Colonic mucosa (tissue), 4 donors: ENCODE measurements at places on chromosomes 7 and 10. TPM values are rescaled to one million over a fixed set of nuclear protein-coding genes. Genes with fewer than 3 reads are reported as not detected.

DNA sequence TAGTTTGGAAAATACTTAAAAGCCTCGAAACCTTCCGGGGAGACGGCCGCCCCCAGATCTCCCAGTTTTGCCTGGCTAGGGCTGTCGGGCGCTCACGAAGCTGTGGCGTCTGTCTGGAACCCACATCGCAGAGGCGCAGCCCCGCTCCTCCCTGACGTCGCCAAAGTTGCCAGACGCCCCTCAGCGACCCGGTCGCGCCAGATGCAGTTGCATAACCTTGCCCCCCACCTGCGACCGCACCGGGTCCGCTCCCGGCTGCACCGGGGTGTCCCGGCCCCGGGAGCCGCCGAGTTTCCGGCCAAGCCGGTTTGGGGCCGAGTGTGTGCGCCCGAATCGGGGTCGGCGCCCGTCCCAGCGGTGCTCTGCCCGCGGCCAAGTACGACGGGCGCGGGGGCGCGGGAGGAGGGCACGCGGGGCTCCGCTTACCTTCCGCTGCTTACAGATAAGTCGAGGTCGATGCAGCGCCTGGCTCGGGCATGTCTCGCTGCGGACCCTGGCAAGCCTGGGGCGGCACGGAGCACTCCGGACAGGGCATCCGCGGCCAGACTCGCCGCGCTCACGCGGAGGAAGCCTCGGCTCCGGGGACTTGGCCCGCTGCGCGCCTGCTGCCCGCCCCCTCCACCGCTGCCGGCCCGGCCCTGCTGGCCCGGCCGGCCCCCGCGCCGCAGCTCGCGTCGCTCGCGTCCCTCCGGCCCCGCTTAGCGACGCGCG lies 665 bp downstream of the INSYN2A start:
- DNase-seq, result no peak
- no peak overlapping the region for H3K27ac ChIP-seq
- H3K4me1 ChIP-seq, result no peaks in the 10 kb centered on the region
- H3K36me3 ChIP-seq, result no peaks in the 10 kb centered on the region
- peak overlapping the region; percentile 19 for H3K4me3 ChIP-seq
- peaks cover 22% of the 10 kb centered on the region for H3K27me3 ChIP-seq

DNA sequence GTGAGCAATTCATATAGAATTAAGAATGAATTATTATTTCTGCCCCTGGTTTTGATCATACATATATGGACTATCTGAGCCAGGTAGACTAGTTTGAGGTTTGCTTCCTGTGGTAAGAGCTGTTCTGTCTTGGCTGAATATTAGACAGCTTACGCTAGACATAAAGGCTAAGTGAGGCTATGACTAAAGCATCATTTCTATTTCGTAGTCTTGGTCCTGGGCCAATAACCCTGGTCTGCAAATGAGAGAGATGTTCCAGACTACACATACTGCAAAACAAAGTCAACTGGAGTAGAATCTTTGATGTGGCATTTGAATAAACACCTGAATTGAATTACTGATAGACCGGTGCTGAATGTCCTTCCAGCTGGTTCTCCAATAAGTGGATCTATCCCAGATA lies 40.8 kb upstream of the CACNB2 start:
- no peaks in the 10 kb centered on the region for H3K36me3 ChIP-seq
- no peak overlapping the region for H3K4me3 ChIP-seq
- H3K27ac ChIP-seq, result no peak overlapping the region
- no peaks in the 10 kb centered on the region for H3K27me3 ChIP-seq
- no peaks in the 10 kb centered on the region for H3K4me1 ChIP-seq

DNA sequence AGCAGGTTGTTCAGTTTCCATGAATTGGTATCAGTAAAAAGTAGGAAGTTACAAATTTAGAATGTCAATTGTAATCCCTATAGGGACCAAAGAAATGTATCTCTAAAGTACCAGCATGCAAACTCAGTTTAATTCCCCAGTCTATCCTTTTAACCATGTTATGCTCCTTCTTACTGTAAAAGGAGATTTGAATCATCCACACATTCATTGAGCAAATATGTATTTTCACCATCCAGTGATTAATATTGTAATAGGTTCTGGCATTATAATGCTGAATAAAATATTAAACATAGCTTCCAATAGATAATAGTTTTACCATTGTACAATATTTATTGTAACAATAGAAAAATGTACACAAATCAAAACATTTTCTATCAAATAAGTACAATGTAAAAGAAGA lies 228.2 kb upstream of the SEMA3A start:
- H3K4me3 ChIP-seq, result no peak overlapping the region
- H3K27ac ChIP-seq, result no peak overlapping the region
- no peaks in the 10 kb centered on the region for H3K36me3 ChIP-seq
- no peak for DNase-seq
- no peaks in the 10 kb centered on the region for H3K4me1 ChIP-seq

DNA sequence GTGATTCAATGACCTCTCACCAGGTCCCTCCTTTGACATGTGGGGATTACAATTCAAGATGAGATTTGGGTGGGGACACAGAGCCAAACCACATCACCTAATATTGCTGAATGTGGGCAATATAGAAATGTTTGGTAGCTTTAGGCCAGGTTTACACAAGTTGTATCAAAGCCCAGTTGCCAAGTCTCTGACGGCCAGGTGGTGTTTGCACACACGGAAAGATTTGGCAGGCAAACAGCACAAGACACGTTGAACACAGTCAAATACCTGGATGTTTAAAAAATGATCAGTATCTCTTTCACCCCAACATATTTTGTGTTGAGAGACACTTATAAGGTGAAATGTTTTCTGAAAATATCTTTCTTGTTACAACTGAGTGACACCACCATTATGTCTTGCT lies 294.4 kb upstream of the MKI67 start:
- no peaks in the 10 kb centered on the region for H3K36me3 ChIP-seq
- no peak for DNase-seq
- no peak overlapping the region for H3K4me3 ChIP-seq
- H3K27me3 ChIP-seq, result no peaks in the 10 kb centered on the region
- H3K27ac ChIP-seq, result no peak overlapping the region

GRCh38 chr10:114094795-114095194 lies 51.1 kb downstream of the ADRB1 start:
- H3K36me3 ChIP-seq, result no peaks in the 10 kb centered on the region
- H3K4me1 ChIP-seq, result no peaks in the 10 kb centered on the region
- DNase-seq, result no peak
- no peaks in the 10 kb centered on the region for H3K27me3 ChIP-seq

GRCh38 chr10:70476249-70477035 lies 2.1 kb upstream of the PALD1 start:
- peaks cover 11% of the 10 kb centered on the region for H3K4me1 ChIP-seq
- H3K27ac ChIP-seq, result no peak overlapping the region
- no peaks in the 10 kb centered on the region for H3K27me3 ChIP-seq
- H3K4me3 ChIP-seq, result no peak overlapping the region
- no peaks in the 10 kb centered on the region for H3K36me3 ChIP-seq

DNA sequence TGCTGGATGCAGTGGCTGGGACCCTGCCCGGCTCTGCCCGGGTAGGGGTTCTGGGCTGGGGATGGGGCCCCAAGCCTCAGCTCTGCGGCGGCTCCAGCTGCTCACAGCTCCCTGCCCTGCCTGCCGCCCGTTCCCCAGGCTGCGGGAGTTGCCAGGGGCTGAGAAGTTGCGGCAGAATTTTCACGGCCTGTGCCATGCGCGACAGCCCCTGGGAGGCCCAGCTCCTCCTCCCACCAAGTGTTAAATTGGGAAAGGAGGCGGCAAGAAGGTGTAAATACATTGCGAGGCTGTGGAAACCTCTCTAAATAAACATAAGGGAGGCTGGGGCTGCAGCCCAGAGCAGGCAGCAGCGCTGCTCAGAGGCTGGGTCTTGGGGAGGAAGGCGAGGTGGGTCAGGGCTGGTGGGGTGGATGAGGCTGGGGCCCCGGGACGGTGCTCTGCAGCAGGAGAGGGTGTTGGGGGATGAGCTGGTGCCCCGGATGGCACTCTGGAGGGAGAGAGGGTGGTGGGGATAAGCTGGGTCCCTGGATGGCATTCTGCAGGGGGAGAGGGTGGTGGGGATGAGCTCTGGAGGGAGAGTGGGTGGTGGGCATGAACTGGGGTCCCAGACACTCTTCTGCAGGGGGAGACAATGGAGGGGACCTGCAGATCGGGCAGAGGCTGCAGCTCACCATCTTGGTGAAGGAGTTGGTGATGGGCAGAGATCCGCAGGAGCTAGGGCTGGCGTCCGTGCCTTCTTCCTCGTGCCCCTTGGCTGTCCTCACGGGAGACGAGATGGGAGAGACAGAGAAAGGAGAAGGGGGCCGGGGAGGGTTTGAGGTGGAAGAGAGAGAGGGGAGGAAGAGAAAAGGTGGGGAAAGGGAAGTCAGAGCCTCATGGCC lies 85.5 kb upstream of the GNA12 start:
- no peaks in the 10 kb centered on the region for H3K36me3 ChIP-seq
- no peaks in the 10 kb centered on the region for H3K27me3 ChIP-seq
- no peak overlapping the region for H3K4me3 ChIP-seq
- no peak for DNase-seq
- H3K27ac ChIP-seq, result no peak overlapping the region
- no peaks in the 10 kb centered on the region for H3K4me1 ChIP-seq

DNA sequence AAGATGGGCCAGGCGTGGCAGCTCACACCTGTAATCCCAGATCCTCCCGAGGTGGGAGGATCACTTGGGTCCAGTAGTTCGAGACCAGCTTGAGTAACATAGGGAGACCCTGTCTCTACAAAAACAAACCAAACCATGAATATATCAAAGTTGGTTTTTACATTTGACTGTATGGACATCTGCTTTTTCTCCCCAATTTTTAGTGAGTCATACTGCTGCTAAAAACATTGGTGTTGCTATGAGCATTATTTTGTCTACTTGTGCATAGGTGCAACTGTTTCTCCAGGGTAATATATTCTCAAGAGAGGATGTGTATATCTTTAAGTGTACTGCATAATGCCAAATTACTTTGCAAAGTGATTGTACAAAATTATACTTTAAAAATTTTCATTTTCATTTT lies 769 bp upstream of the TMEM248 start:
- peak overlapping the region; percentile 89 for H3K4me3 ChIP-seq
- H3K4me1 ChIP-seq, result peaks cover 7% of the 10 kb centered on the region
- peak overlapping the region; percentile 81 for H3K27ac ChIP-seq
- DNase-seq, result no peak
- no peaks in the 10 kb centered on the region for H3K36me3 ChIP-seq
- no peaks in the 10 kb centered on the region for H3K27me3 ChIP-seq

- H3K27me3 ChIP-seq, result no peaks in the 10 kb centered on the region
- no peaks in the 10 kb centered on the region for H3K4me1 ChIP-seq
- no peak overlapping the region for H3K4me3 ChIP-seq
- no peak for DNase-seq
- no peak overlapping the region for H3K27ac ChIP-seq
Measured at GRCh38 chr7:67309764-67310549, 313.3 kb downstream of the TYW1 start.

DNA sequence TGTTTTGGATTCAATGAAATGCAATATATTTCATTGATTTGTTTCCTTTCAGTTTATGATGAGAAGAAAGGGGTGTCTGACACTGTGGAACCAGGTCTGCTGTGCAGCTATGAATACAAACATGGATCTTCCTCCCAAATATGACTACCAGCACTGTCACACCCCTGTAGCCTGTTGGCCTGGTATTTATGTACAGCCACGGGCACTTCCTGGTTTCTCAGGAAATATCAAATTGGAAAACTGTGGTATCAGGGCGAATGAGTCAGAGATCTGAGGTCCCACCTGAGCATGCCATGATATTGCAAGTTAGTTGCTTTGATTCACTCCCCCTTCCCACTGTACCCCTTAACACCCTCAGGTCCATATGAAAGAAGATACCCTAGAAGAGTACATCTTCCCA lies 87.8 kb downstream of the DNMBP start:
- no peaks in the 10 kb centered on the region for H3K27me3 ChIP-seq
- H3K4me3 ChIP-seq, result no peak overlapping the region
- H3K4me1 ChIP-seq, result peaks cover 19% of the 10 kb centered on the region

DNA sequence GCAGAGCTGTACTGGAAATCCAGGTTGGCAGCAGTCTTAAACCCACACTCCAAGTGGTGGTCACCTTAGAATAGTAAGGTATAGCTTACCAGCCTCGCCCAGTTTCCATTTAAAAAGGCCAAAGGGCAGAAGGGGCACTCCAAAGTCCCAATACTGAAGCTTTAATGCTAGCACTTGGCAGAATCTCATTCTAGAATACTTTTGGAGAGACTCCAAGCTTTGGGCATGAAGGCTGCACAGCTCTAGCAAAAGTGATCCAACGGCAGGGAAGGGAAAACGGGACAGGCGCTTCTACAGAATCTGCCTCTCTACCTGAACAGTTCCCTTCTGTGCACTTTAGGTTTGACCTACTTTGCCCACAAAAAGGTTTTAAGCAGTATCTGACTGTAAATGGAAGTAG lies 19.7 kb downstream of the SMURF1 start:
- H3K36me3 ChIP-seq, result no peaks in the 10 kb centered on the region
- H3K27me3 ChIP-seq, result no peaks in the 10 kb centered on the region
- H3K4me1 ChIP-seq, result peaks cover 26% of the 10 kb centered on the region
- no peak overlapping the region for H3K4me3 ChIP-seq
- H3K27ac ChIP-seq, result peak overlapping the region; percentile 7

GRCh38 chr10:118315629-118316028 lies 26.5 kb downstream of the FAM204A start:
- H3K27ac ChIP-seq, result no peak overlapping the region
- DNase-seq, result no peak
- H3K4me1 ChIP-seq, result no peaks in the 10 kb centered on the region
- no peak overlapping the region for H3K4me3 ChIP-seq

DNA sequence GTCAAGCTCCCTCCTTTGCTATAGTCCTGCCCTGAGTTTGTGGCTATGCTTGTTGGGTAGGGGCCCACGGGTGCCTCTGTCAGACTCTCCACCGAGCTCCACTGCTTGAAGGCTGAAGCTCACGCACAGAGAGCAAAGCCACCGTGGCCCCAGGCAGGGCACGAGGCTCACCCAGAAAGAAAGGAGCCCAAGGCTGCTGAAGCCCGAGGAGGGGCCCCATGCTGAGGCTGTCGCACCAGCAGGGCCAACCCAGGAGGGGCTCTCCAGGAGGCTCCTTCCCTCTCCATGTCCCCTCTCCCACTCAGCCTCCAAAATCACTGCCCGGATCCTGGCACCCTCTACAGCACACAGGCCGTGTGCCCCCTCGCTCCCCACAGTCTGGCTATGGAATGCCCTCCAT lies 50.5 kb downstream of the YKT6 start:
- H3K36me3 ChIP-seq, result no peaks in the 10 kb centered on the region
- no peak overlapping the region for H3K4me3 ChIP-seq
- H3K4me1 ChIP-seq, result no peaks in the 10 kb centered on the region
- H3K27ac ChIP-seq, result no peak overlapping the region
- no peaks in the 10 kb centered on the region for H3K27me3 ChIP-seq
- DNase-seq, result no peak

DNA sequence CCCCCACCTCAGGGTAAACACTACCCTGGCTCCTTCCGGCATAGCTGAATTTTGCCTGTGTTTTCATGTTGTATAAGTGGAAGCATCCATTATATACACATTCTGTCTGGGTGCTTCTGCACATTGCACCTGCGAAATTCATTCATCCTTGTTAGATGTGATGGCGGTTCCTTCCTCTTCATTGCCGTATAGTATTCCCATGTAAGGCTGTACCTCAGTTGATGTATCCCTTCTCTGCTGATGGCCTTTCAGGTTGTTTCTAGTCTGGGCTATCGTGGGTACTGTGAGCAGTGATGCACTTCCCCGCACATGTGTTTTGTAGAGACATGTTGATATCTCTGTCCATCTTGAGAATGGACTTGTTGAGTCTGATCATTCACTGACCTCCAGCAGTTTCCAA lies 28.9 kb downstream of the ELFN1 start:
- no peaks in the 10 kb centered on the region for H3K27me3 ChIP-seq
- no peaks in the 10 kb centered on the region for H3K36me3 ChIP-seq
- H3K27ac ChIP-seq, result no peak overlapping the region
- DNase-seq, result no peak

Gene TMED4
- 96.9 TPM for total RNA-seq

Gene HK1
- 83.3 TPM for total RNA-seq

Gene PCLO
- total RNA-seq, result 6.9 TPM

Gene SDHAF3
- total RNA-seq, result 25.2 TPM

Gene CPEB3
- total RNA-seq, result 4.4 TPM

Gene PLAU
- 11.4 TPM for total RNA-seq

Gene RADIL
- 1.9 TPM for total RNA-seq
